ENCODE measurements at places on chromosomes 5 and 9.

DNA sequence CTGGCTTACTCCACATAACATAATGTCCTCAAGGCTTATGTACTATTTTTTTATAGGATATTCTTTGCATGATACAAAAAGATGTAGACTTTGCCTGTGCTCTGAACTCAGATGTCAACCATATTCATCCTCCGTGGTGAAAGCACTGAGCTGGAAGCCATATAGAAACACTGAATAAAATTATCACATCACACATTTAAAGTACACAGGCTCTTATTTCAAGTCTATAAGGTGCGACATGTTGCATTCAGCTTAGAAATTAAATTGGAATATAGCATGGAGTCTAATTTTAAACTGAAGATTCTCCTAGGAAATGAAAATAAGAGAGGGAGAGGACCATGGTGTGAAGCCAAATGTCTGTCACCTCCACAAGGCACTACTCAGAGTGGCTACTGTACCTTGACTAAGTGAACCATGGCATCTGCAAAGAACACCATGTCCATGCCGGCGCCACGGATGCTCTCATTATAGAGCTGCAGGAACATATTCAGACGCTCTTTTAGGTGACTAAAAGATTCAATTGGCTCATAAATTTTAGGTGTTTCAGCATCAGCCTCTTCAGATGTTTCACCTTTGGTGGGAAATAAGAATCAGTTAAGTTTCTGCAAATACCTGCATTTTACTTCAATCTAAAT, 158.6 kb downstream of the DNAH5 start:
- no peak for DNase-seq

DNA sequence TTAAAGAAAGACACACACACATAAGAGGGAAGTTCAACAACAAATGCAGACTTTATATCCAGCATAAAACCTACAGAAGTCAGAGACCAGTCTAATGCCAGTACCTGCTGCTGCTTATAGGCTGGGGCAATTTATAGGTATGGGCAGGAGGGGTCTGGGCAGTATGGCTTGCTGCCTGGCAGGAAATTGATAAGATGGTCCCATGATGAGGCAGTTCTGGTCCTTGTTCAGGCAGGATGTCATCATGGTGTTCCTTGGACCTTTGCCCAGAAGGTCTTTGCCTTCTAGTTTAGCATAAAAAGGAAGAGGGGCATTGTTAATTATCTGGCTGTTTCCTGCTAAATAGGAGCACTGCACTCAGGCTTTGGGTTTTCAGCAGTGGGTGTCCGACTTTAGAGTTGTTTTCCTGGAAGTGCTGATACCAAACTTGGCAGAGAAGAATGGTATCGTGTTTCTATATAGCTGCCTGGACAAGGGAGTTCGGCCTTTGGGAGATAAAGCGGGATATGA, 10.4 kb upstream of the PDCD1LG2 start:
- DNase-seq = no peak

GRCh38 chr5:2022436-2022835, 139.7 kb upstream of the IRX4 start:
- no peak for DNase-seq

DNA sequence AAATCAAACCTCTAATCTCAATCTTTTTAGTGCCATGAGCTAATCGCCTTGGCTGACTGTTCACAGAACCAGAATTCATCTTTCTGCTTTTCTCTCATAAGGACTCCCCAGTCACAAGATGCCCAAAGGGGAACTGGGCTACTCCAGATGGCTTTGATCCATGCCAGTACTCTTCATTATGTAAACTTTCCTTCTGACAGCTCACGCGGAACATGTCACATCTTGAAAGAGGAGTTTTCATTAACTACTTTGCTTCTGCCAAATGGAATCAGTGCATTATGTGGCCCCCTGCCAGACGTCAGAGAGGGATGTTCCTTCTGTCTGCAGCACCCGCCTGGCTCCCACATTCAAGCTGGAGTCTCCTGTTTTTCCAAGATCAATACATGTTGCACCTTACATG, 142.1 kb upstream of the NMUR2 start:
- no peak for DNase-seq

GRCh38 chr9:94900222-94901018, 173.9 kb downstream of the AOPEP start:
- no peak for DNase-seq

GRCh38 chr5:168563959-168564358, 15.2 kb downstream of the PANK3 start:
- no peak for DNase-seq

DNA sequence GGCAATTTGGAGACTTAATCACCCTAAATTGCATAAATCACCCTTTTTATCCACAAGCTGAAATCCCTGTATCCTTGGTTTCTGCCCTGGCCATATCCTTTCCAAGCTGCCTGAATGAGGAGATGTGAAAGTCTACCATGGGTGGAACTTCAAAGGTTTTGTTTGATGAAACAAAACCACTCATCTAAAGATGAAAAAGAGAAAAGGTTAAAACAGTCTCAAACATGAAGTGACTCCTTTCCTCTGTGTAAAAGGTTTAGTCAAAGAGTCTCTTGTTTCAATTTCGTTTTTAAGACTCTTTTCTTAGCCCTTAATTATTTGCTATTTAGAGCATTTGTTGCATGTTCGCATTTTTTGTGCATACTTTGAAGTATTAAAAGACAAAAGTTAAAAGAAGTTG, 11.2 kb downstream of the SLC45A2 start:
- DNase-seq = no peak

- no peak for DNase-seq
Measured at GRCh38 chr9:127589955-127590370, 22.1 kb upstream of the STXBP1 start.

DNA sequence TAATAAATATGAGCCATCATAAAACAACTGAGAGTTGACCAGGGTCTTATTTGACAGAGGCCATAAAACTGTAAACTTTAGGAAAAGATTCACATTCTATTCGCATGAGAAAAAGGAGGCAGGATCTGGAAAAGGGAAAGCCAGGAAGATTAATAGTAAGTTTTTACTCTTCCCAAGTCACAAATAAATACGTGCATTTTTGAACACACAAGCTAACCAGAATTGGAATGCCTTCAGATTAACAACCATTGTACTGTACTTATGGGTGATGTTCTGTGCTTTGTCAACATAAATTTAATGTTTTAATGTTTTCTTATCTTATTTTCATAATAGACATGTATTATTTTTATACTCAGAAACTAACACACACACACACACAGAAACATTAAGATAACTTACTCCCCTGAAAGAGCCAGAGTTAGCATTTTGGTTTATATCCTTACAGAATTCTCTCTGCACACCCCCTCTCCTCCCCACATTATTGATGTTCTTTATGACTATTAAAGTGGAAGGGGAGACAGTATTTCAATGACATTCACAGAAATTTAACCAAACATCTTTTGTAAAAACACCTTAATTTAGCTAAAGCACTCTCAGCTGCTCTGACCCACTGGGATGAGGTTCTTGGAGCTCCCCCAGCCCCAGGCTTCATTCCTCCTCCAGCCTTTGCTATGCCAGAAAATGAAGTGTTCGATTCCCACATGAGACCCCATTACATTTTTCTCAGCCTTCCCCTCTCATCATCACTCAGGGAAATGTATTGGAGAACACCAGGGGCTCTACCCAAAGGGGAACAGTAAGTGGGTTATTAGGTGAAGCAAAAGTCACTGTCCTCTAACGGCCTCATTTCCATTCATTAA, 155.5 kb downstream of the ESM1 start:
- DNase-seq = no peak

DNA sequence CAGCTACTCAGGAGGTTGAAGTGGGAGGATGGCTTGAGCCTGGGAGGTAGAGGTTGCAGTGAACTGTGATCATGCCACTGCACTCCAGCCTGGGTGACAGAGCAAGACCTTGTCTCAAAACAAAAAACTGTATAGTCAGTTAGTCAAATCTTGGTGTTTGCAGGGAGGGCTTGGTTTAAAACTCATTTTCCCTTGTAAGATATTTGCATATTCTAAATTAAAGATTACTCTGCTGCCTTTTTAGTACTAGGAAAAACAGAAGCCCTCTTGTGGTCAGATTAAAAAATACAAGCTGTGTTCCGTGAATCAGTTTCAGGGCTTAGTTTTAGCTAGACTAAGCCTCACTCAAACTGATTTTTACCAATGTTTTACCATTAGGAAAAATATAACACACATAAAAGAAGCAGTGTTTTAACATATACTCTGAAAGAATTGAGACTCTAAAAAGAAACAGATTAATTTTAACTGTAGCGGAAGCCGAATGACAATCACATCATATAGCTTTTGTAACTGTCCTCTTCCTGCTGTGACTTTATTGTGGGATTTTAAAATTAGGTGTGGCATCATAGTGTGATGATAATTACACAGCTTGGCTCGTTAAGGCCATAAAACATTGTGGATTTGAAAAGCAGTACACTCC, 84.9 kb upstream of the BASP1 start:
- no peak for DNase-seq

GRCh38 chr9:122191584-122191983, 31.9 kb downstream of the MORN5 start:
- DNase-seq = no peak

DNA sequence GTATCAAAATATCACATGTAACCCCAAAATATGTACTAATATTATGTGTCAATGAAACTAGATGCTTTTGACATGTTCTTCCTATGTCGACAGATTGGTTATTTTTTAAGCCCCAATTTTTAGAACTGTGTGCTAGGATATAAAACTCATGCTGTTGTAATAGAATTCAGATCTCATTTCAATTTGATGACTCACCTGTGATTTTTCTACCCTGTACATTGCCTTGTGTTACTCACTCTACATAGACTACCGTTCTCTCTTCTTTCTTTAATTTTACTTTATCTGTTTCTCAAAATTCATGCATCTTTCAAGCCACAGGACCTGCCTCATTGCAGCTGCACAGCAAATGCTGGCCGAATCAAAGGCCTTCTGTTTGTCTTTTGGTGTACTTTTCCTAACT, 284.5 kb downstream of the MAT2B start:
- no peak for DNase-seq

DNA sequence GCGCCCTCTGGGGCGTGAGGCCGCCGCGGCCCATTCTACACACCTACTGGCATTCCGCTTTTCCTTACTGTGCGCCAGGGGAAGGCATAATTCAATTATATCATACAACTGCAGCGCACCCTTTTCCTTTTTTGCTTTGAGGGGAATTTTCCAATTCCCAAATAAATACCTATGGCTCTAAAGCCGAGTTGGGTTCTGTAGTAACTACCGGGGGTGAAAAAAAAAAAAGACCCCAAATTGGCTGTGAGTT, 34.1 kb upstream of the NFIB start:
- DNase-seq = no peak

DNA sequence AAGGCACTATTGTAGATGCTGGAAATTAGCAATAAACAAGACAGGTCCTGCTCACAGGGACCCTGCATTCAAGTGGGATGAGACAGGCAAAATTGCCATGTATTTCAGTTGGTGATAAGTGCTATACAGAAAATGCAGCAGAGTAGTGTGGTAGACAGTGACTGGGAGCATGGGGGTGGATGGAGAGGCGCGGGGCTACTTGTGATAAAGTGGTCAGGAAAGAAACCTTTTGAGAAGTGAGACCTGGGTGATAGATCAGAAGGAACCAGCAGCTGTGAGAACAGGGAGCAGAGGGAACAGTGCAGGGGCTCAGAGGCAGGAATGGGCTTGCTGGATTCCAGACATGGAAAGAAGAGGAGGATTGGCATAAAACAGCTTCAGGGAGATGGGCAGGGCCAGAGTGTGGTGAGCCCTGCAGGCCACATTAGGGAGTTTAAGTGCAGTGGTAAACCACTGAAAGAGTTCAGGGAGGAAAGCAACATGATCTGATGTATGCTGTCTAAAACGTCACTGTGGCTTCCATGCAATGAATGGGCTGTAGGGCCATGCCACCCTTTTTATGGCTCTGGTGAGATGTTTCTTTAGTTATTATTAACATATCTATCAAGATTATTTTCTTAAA, 7.3 kb downstream of the CRHBP start:
- no peak for DNase-seq

DNA sequence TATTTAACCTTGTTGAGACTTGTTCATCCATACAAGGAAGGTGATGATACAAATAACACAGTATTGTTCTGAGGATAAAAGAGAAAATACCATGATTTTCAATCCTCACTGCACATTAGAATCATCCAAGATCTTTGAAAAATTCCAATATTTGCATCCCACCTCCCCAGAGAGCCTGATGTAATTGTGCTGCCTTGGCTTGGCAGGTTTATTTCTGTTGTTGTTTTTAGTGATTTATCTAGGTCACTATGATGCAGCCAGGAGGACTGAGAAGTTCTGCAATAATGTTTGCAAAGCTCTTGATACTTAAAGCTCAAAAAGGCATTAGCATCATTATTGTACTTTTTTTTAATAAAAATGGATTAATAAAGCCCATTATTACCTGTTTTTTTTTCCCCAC, 67.0 kb upstream of the NMUR2 start:
- no peak for DNase-seq

DNA sequence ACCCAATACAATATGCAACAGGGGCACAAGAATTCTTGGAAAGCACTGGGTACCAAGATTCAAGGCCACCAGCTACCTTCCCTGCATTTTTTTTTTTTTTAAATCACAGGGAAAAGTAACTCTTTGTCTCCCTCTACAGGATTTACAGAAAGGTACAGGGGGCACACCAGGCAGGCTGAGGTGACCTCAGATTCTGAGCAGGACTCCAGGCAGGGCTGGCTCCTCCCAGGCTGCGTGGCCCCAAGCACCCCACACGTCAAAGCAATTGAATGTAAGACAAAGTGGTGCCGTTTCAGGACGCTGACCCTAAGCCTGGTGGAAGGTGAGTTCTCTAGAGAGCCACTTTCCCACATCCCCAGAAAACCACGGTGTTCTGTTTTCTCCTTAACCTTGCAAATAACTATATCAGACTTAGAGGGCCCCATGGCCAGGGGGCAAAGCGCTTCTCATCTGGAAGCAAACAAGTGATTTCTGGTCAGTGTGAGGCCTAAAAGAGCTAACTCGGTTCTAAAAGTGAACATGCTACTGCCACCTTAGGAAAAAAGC, 222.6 kb downstream of the ROR2 start:
- DNase-seq = no peak

GRCh38 chr9:12554636-12555035, 138.5 kb upstream of the TYRP1 start:
- no peak for DNase-seq

DNA sequence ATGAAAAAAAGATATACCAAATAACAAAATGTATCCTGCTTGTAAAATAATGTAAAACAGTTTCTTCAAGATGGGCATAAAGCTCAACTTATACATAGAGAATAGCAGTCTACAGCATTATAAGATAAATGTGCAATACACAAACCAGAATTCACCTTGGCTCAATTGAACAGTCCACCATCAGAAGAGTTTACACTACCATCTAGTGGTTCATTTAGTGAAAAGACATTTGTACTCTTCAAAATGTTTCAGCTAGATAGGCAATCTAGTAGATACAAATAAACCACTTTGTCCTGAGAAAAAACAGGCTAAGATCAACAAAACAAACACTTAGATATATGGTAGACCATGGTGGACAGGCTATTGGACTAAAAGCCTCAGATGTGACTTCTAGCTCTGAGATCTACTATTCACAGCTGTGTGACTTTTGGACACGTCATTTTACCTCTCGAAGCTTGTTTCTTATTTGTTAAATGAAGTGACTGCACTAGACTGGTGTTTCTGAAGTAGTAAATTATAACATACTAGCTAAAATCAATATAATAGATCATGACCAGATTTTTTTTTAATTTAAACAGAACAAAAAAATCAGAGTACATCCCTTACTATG, 22.1 kb upstream of the TPD52L3 start:
- no peak for DNase-seq

- no peak for DNase-seq
Measured at GRCh38 chr5:55308254-55308836, 556 bp downstream of the MTREX start.

GRCh38 chr5:172760959-172761358, 10.0 kb downstream of the DUSP1 start:
- DNase-seq = no peak

- no peak for DNase-seq
Measured at GRCh38 chr5:154410786-154411185, 35.0 kb upstream of the SAP30L start.
